ENCODE measurements at places on chromosomes 11 and 22. TPM values are rescaled to one million over a fixed set of nuclear protein-coding genes. Genes with fewer than 3 reads are reported as not detected.

The ENTHD1 gene
- total RNA-seq: not detected

The ALDH3B1 gene
- 1.7 TPM for total RNA-seq

The CFAP300 gene
- not detected for total RNA-seq

The PHF5A gene
- 40.0 TPM for total RNA-seq

The CASP4 gene
- 5.5 TPM for total RNA-seq

The RPS6KA4 gene
- 13.0 TPM for total RNA-seq

The SLC15A3 gene
- total RNA-seq: 7.6 TPM

The PDHX gene
- total RNA-seq: 189 TPM

The LPXN gene
- 2.4 TPM for total RNA-seq

The NCF4 gene
- total RNA-seq: 2.7 TPM

The FAM83F gene
- 0.04 TPM for total RNA-seq

The TTC12 gene
- 7.7 TPM for total RNA-seq

The MAP6 gene
- 0.34 TPM for total RNA-seq

The HEPHL1 gene
- total RNA-seq: not detected

DNA sequence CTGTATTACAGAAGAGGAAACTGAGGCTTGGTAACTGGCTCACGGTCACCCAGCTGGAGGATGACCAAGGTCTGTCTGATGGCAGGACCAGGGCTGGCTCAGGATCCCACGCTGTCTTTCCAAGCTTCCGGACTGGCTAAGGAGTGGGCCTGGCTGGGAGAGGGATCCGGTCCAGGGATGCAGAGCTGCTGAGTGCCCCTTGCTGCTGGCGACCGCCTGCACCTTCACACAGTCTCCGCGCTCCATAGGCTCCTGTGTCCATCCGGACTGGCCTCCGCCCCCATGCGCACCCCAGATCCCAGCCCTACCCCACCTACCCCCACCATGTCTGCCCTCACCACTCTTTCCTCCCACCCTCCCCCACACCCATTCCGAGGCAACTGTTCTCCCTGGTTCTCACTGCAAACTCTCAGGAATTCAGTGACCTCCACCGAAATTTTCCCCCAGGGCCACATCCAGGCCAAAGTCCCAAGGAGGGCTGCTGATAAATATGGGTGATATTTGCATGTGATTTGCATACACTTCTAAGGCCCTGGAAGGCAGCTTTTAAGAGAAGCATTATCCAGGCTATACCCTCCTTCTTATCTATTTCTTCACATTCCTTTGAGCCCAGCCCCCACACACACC is 48.5 kb upstream of the SLC35C1 start:
- DNase-seq: no peak

- DNase-seq: no peak
Observed at GRCh38 chr22:23268877-23269276, 88.6 kb downstream of the BCR start.

GRCh38 chr11:95827696-95828095 is 37.4 kb downstream of the CEP57 start:
- no peak for DNase-seq

DNA sequence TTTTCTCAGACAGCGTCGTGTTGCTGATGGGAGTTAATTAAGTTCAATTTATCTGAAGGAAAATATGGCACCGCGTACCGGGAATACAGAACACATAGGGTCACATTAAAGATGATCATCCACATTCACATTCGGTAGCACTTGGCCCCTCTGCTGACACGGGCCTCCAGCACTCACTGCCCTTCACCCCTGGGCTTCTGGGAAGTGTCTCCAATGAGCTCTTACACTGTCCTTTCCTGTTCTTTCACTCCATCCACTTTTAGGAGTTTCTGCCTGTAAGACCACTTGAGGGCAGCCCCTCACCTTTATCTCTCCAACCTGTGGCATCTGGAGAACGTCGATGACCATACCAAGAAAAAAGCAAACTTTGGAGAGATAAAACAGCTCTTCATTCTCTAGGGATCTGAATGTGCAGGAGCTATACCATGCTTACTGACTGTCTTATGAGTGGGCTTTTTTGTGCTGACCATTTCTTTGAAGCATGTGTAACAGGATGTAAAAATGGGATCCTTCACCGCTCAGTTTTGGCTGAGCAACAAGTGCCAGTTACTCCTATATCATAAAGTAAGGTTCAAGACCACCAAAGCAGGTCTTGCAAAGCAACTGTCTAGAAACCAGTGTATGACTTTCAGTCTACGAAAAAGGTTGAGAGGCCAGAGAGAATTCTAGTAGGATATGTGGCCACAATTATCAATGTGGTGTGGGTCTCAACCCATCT is 1.1 kb upstream of the SERGEF start:
- no peak for DNase-seq

DNA sequence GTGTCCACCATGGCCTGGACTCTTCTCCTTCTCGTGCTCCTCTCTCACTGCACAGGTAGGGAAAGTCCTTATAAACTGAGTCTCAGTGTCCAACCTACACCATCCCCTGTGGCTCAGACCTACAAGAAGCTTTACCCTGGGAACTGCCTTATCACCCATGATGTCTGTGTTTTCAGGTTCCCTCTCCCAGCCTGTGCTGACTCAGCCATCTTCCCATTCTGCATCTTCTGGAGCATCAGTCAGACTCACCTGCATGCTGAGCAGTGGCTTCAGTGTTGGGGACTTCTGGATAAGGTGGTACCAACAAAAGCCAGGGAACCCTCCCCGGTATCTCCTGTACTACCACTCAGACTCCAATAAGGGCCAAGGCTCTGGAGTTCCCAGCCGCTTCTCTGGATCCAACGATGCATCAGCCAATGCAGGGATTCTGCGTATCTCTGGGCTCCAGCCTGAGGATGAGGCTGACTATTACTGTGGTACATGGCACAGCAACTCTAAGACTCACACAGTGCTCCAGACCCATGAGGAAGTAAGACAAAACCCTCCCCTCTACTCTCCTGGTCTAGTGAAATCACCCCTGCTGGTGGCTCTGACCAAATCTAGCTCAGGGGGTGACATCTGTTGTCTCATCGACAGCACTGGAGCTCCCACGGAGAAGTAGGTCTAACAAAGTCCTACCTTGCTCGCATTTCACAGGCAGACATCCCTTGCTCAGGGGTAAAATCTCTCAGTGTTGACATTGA is 74.3 kb downstream of the VPREB1 start:
- DNase-seq: no peak

- no peak for DNase-seq
Observed at GRCh38 chr11:95432714-95433503, 201.9 kb upstream of the SESN3 start.

GRCh38 chr11:86748296-86748695 is 52.0 kb upstream of the PRSS23 start:
- DNase-seq: no peak

- DNase-seq: no peak
Observed at GRCh38 chr11:64250415-64251015, 815 bp upstream of the PLCB3 start.

DNA sequence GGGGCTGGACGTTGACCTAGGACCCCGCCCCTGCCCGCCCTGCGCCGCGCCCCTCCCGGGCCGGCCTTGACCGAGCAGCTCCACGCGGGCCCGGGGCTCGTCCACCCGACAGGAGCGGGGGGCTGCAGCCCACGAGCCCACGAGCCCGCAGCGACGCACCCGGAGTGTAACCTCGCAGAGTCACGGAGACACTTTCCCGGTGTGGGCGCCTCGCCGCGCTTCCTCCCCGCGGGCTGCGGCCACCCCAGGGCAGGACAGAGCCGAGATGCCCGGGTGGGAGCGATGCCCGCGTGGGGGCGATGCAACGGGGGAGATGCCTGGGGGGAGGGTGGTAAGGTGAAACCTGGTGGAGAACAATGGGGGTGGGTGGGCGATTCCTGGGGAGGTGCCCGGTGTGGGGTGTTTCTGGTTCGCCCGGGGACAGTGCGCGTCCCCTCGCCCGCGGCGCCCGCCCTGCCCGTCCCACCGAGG is 4.9 kb upstream of the ZBED4 start:
- DNase-seq: no peak

DNA sequence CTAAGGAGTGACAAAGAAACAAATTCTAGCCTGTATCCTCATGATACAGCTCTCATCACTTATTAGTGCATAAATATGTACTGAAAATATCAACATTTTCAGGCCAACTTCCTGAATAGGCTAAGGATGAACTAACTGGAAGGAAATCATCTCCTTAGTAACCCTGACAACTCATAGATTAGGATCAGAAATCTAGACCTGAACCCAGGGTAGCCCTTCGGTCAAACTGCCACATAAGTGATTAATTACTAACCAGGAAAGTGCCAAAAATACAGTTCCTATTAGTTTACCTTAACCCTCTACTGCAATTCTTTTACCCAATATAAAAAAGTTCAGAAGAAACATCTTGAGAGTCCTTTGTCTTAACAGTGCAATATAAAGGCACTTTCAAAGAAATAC is 40.0 kb downstream of the AMBRA1 start:
- no peak for DNase-seq

- no peak for DNase-seq
Observed at GRCh38 chr11:100753571-100753970, 66.5 kb downstream of the ARHGAP42 start.

- no peak for DNase-seq
Observed at GRCh38 chr11:72410956-72411355, 23.4 kb downstream of the CLPB start.

- no peak for DNase-seq
Observed at GRCh38 chr11:59010708-59011107, 71.4 kb downstream of the GLYATL1 start.

GRCh38 chr11:69300120-69301060 is 6.4 kb downstream of the MYEOV start:
- DNase-seq: no peak

DNA sequence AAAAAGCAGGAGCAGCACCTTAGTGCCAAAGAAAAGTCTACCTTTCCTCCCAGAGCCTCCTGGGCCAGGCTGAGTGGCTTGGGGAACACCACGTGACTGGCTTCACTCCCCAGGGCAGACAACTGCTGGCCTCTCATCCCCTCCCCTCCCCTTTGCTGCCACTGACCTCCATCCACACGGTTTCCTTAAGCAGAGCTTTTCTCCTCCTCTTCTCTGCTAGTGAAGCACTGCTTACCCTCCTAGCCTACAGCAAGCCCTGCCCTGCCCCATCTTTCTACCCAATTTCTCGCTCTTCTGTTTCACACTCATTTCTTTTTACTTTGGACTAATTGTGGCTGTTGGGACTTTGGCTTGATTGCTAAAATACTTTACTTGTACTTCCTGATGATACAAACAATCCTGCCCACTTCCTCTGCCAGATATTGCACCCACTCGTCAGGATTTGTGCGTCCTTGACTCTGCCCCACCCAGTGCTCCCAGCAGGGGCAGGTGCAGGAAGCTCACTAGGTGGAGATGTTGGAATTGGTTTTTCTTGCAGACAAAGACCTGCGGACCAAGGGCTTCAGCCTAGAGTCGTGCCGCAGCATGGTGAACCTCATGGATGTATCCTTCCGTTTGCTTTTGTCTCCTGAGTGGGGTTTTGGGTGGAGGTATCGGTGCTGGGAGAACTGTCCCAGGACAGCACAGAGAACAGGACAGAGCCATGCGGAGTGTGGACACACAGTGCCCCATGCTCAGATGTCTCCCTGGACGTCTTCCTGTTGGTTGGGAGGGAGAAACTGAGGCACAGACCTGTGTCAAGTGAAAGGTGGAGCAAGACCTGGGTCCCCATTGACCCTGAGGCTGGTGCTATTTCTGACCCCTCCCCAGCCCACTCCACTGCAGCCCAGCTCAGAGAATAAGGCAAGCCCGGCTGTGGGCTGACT is 27.3 kb downstream of the CAPN1 start:
- no peak for DNase-seq

DNA sequence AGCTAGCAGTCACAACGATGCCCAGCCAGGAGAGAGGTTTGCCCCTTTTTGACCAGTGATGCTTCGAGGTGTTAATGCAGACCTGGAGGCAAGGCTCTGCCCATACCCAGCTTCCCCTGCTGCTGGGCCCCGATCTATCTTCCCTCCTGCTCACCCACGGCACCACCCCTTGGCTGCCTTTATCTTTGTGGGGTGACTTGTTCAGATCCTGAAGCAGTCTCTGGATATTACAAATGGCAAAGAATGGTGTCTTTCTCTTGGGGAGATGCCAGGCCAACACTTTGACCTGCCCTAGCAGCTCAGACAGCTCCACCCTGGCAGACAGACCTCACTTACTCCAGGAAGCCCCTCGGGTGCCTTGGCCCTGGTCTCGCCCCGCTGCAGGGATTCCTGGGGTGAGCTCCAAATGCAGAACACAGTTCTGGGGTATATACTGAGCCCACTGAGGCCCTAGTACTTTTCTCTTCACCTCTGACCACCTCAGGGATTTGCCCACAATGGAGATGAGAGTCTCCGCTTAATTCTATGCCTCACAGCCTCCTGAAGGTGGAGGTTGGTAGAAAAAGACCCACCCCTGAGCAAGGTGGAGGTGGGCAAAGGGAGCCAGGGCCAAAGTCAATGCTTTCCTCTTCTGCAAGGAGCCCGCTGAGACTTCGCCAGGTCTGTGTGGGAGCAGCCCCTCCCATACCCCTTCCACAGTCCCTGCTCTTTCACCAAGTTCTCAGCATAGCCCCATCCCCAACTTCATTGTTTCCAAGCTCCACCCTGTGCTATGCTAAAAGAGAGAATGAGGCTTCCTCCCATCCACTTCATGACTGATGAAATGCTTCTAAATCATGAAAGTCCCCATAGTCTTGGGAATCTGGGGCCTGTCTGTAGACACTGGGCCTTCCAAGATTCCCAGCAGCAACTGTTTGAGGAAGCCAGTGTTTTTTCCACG is 11.1 kb upstream of the ST3GAL4 start:
- peak; percentile 26 for DNase-seq

- no peak for DNase-seq
Observed at GRCh38 chr11:127369356-127369755, 368.8 kb upstream of the KIRREL3 start.

DNA sequence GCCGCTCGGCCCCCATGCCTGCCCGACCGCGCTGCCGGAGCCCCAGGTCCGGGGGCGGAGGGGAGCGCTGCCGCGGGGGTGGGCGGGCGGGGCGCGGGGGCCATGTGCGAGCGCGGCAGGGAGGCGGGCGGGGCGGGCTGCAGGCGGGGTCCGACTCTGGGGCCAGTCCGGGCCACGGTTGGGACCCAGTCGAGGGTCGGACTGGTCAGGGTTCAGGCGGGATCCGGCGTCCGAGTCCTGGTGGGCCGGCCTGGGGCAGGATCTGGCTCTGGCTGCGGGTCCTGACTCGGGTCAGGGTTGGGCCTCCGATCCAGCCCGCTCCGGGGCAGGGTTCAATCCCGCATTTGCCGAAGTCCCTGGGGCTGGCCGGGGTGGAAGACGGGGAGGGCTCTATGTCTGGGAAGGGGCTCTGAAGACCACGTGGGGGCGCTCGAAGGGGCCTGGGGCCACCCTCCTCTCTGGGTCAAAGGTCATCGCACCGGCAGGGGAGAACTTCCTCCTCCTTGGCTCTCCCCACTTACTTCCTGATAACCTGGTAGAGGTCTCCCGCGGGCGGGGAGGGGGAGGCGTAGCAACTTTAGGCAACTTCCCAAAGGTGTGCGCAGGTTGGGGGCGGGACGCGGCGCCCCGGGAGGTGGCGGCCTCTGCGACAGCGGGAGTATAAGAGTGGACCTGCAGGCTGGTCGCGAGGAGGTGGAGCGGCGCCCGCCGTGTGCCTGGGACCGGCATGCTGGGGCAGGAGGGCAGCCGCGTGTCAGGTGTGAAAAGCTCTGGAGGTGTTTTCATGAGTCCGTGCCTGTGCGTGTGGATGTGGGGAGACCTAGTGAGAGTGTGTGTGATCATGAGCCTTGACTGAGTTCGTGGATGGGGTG is 603 bp downstream of the ESRRA start:
- DNase-seq: peak; percentile 71

- DNase-seq: no peak
Observed at GRCh38 chr11:75508051-75508561, 17.6 kb downstream of the GDPD5 start.

- no peak for DNase-seq
Observed at GRCh38 chr11:45994371-45995341, 72.2 kb downstream of the LARGE2 start.

GRCh38 chr11:75240311-75241035 is at the start of gene TPBGL:
TPBGL (plus strand) TSS chr11:75240774; CDS start chr11:75241050, 276 bp downstream.
- DNase-seq: no peak

GRCh38 chr22:20503816-20504215 is 3.6 kb upstream of the MED15 start:
- no peak for DNase-seq

Data from psoas muscle (tissue), 8 donors.